ENCODE measurements at places on chromosomes 13 and 19.

GRCh38 chr19:16714702-16715287 is 4.9 kb upstream of the NWD1 start:
- peak; percentile 47 for DNase-seq

DNA sequence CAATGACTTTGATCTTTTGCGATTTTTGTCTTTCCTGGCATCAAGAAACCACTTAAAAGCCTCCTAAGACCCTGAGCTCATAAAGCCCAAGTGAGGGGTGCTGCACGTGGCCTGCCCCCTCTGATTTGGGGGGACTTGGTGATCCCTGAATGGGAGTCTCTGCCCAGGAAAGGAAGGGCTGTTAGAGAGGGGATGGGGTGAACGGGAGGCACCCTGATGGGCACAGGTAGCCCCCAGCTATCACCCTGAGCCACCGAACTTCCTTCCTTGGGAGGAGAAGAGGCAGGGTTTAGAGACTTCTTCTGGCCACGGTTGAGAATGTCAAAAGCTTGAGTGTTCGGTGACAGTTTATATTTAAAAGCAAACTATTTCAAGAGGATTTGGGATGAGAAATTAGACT is 305.5 kb downstream of the ZNF536 start:
- no peak for DNase-seq

DNA sequence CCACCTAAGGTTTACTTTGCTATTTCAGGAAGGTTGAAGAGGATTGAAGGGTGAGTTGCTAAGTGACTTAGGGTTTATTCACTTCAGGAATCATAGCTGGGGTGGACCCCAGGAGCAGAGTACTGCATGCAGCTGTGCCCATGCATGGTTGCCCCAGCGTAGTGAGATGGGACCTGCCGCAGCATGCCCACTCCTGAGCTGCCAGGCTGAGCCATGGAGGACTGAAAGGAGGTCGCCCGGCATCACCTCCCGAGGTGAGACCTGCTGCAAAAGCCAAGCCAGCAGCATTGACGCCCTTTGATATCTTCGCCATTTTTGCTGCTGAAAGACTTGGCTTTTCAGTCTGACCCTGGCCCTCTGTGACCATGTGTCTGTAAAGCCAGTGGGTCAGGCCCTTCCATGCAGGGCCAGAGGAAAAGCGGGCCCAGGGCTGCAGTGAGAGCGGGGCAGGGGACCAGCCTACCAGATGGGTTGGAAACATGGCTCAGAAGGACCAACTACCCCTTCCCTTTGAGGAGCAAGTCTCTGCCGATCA is 9.9 kb downstream of the POP4 start:
- DNase-seq = no peak

DNA sequence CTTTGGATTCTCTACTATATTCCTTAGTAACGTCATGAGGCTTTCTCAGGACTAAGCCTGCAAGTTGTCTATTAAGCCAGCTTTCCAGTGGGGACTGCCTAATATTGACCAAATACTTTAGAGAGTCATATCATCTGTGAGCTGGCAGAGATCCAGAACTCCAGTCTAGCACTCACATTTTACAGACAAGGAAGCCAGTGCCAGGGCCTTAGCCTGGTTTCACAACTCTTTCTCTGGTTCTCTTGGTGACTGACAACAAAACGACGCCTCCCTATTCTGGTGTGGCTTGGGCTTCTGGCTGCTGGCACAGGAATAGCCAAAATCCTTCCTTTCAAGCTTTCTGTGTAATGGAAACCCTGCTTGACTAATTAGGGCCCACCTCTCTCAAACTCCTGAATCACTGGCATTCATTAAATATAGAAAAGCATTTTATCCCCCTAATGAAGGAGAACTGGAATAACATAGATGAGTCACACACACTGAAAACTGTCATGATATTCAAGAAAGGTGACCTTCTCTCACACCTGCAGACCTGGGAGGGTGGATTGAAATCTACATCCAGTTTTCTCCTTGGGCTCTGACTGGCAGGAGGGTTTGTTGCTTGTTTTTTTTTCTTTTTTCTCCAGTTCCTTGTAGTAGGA is 75.2 kb upstream of the UBL3 start:
- no peak for DNase-seq

GRCh38 chr13:93700115-93700514 is 473.5 kb downstream of the GPC6 start:
- DNase-seq = no peak

DNA sequence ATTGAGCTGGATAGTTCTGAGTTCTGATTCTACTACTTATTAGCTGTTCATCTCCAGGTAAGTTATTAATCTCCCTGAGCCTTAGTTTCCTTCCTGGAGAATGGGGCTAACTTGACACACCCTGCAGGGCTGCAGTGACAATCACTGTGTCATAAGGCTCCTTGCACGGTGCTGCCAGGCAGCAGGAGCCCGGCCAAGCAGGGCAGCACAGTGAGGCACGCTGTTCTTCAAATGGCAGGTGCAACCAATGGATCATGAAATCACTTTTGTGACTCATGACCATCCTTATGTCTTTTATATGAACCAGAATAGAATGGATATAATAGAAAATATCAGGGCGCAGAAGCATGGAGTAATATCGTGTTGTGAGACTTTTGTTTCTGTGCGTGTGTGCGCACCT is 242.6 kb downstream of the ABCC4 start:
- no peak for DNase-seq

GRCh38 chr19:49468746-49469447 is 5.1 kb upstream of the FLT3LG start:
- peak; percentile 97 for DNase-seq

DNA sequence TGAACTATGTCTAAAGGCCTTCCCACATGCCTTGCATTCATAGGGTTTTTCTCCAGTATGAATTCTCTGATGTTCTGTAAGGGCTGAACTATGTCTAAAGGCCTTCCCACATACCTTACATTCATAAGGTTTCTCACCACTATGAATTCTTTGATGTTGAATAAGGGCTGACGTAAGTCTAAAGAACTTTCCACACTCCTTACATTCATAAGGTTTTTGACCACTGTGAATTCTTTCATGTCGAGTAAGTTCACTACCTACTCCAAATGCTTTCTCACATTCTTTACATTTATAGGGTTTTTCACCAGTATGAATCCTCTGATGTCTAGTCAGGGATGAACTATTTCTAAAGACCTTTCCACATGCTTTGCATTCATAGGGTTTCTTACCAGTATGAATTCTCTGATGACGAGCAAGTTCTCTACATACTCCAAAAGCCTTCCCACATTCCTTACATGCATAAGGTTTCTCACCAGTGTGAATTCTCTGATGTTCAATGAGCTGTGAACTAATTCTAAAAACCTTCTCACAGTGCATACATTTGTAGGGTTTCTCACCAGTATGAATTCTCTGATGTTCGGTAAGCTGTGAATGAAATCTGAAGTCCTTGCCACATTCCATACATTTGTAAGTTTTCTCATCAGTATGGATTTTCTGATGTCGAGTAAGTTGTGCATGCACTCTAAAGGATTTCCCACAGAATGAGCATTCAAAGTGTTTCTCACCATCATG is 19.1 kb upstream of the ZNF260 start:
- no peak for DNase-seq

GRCh38 chr13:29227576-29227975 is 367.9 kb downstream of the SLC7A1 start:
- no peak for DNase-seq

DNA sequence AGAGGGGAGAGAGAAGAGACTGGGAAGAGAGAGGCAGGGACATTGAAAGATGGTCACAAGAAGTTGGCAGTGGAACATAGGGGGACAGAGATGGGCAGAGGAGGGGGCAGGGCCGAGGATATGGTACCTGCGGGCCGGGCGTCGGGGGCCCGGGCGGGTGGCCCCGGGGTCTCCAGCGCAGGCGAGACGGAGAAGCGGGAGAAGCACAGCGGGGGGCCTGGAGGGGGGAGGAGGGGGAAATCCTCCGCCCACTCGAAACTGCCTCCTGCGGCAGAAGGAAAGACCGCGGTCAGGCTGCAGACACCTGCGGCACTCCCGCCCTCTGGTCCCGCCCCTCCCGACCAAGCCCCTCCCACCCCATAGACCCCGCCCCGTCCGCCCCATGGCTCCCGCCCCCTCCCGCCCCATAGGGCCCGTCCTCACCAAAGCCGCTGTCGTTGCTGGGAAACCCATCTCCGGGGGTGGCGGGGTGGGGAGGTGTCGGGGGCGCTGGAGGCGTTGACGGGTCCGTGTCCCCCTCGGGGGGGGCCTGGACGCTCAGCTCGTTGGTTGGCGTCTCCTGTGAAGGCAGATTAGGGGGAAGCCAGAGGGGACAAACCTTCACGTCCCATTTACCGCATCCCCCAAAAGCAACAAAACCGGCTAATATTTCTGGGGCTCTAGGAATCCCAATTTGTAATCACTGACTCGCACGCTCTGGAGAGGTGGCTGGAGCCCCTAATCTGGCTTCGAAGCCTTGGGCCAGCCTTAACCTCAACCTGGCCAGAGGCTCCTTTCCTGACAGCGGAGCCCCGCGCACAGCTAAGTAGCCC is 20.4 kb downstream of the LMTK3 start:
- peak; percentile 75 for DNase-seq

- DNase-seq = no peak
Measured at GRCh38 chr13:99864627-99864990, 107.0 kb downstream of the ZIC5 start.

DNA sequence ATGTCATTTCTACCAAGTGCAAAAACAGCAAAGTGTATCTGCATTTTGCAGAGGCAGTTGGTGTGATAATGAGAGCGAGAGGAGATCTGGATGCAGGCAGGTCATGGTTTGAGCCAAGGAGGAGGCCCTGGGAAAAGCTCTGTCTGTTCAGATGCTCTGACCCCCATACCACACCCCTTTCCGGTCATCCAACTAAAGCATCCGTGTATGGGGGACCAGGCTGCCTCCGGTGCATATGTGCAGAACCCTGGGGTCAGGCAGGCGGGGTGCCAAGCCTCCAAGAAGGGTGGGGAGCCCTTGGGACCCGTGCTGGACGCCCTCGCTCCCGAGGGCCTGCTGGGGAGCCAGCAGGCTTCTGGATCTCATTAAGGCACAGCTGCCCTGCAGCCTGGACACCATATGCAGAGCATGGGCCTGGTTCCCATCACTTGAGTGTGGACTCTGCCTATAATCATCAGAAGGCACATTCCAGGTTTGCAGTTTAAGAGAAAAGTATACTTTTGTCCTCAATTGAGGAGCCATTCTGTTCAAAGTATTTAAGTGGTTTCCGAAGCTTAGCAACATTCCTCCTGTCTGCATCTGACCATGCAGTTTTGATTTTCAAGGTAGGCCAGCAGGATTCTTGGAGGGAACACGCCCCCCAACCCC is 56.1 kb downstream of the ALOX5AP start:
- DNase-seq = no peak

DNA sequence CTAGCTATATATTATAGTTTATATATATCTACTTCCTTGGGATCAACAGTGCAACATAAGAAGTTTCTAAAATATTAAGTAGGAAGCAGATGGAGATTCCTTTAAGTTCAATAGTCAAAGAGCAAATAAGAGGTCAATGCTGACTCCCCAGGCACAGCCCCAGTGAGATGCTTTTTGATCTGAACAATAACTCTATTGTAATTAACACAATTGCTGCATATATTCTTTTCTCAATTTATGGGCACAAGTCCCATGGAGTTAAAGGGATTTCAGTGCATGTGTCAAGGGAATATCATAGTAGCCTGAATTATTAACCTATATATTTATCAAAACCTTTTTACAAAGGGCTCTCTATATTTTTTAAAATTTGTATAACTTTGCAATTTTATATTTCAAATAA is 180.8 kb downstream of the SPRY2 start:
- DNase-seq = no peak

Data from CD4-positive, alpha-beta T cell treated with Interleukin-12 subunit alpha and Interleukin-12 subunit beta, for 1 hour (primary cell).